ENCODE measurements at places on chromosomes 1 and 21. TPM values are rescaled to one million over a fixed set of nuclear protein-coding genes. Genes with fewer than 3 reads are reported as not detected.

The SELP gene
- not detected for total RNA-seq

- H3K36me3 ChIP-seq: no peaks in the 10 kb centered on the region
- H3K4me3 ChIP-seq: no peak overlapping the region
- no peak overlapping the region for H3K27ac ChIP-seq
- H3K27me3 ChIP-seq: no peaks in the 10 kb centered on the region
- no peaks in the 10 kb centered on the region for H3K4me1 ChIP-seq
These were observed 332.4 kb upstream of the ZP4 start for GRCh38 chr1:238223076-238223640.

DNA sequence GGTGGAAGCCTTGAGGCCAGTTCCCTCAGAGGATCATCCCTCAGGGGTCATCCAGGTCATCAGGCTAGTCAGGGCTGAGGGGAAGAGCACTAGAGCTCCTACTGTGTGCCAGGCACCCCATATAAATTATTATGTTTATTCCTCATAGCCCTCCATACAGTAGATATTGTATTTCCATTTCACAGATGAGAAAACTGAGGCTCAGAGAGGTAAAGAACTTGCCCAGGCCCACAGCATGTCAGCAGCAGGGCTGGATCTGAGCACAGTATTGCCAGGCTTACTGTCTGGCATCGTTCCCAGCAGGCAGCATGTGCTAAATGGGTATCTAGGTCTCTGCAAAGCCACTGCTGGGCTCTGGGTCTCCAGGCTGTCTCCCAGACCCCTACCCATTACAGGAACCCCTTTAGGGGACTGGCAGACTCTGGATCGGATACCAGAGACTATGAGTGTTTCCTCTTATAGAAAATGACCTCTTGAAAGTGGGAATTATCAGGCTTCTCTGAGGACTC lies 153.3 kb downstream of the PTPRU start:
- no peaks in the 10 kb centered on the region for H3K36me3 ChIP-seq
- no peaks in the 10 kb centered on the region for H3K27me3 ChIP-seq
- DNase-seq: no peak
- H3K27ac ChIP-seq: no peak overlapping the region
- H3K4me3 ChIP-seq: no peak overlapping the region

DNA sequence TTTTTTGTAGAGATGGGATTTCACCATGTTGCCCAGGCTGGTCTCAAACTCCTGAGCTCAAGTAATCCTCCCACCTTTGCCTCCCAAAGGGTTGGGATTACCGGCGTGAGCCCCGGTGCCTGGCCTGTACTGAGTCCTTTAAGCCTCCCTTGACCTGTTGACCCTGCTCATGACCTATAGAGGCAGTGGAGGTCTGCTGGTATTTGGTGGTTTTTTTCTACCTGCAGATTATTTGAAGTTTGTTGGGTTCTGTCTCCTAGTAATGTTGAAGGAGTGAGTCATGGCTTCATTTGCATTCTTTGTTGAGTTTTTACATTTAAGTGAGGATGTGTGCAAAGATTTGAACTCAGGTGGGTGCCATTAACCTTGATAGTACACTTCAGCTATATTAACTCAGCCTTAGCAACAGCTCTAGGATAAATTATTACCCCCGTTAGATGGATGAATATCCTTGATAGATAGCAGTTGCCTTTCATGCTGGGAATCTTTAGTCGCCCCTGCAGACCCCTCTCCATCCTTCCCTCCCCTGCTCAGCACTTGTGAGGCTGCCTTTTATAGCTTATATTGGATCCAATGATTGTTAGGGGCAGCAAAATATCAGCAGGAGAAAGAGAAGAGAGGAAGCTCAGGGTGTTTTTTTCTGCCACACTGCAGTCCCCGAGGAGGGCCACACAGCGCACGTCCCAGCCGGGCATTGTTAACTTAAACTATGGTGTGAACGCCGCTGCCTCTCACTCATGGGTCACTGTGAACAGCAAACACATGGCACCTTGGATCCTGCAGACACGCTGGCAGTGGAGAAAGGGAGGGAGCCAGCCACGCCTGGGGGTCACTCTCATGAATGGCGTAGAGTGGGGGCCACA lies 14.9 kb upstream of the NPPB start:
- no peak overlapping the region for H3K4me3 ChIP-seq
- H3K36me3 ChIP-seq: no peaks in the 10 kb centered on the region
- H3K4me1 ChIP-seq: no peaks in the 10 kb centered on the region
- H3K27me3 ChIP-seq: peaks cover 77% of the 10 kb centered on the region
- H3K27ac ChIP-seq: no peak overlapping the region
